Activated naive CD4-positive, alpha-beta T cell (primary cell): ENCODE measurements at places on chromosomes 7 and 10.

DNA sequence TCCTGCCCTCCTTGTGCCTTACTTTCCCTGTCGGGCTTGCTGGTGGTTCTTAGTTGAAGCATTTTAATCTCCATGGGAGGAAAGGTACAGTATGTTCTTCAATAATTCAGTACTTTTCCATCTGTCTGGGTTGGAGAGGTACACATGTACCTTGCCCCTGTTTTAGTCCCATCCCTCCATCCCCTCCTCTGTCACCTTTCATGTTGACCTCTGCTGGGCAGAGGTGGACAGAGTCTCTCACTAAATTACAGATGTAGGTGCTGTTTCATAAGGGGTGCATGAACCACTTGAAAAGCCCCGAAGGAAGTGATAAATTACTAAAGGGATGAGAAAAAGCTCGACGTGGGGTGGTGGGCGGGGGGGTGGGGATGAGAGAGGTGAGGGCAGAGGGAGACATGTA lies 5.4 kb downstream of the AGFG2 start:
- DNase-seq = no peak

- no peak for DNase-seq
These were observed 71.7 kb downstream of the NRBF2 start for GRCh38 chr10:63204667-63205391.

DNA sequence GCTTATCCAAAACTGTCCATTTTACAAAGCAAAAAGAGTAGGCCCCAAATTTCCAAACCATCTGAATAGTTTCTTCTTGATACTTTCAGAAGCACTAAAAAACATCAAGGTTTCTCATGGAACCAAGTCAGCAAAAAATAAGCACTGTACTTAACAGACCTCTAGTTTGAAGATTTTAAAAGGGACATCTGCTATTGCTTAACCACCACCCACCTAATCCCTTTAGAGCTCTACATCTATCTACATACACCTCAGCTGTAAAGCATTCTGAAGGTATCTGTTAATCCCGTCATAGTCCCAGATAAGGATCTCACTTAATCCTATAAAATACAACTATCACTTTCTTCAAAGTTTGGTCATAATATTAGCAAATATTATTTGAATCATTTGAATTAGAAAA lies 72.3 kb downstream of the HIBADH start:
- DNase-seq = no peak

GRCh38 chr10:33093362-33093761 lies 135.3 kb upstream of the ITGB1 start:
- no peak for DNase-seq

- no peak for DNase-seq
These were observed 291.6 kb upstream of the SEMA3C start for GRCh38 chr7:81210137-81211064.

- no peak for DNase-seq
These were observed 332.1 kb upstream of the CELF2 start for GRCh38 chr10:10685566-10685965.

- DNase-seq = no peak
These were observed 535 bp downstream of the ASAH2B start for GRCh38 chr10:50740293-50740648.

DNA sequence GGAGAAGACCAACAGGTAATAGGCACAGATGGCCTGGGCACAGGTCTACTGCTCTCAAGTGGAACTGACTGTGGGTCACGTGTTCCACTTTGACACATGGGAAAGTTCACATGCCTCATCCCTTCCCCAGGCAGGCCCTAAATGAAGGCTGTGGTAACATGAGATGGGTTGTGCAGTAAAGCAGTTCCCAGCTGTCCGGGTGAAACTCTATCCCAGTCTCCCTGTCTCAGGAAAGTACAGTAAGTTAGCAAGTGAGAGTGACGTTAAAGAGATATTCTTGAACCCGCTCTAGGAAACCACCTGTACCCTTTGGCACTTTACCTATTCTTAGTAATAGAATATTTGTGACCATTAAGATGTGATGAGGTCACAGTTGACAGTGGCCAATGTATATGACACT lies 343.7 kb upstream of the AOAH start:
- no peak for DNase-seq

DNA sequence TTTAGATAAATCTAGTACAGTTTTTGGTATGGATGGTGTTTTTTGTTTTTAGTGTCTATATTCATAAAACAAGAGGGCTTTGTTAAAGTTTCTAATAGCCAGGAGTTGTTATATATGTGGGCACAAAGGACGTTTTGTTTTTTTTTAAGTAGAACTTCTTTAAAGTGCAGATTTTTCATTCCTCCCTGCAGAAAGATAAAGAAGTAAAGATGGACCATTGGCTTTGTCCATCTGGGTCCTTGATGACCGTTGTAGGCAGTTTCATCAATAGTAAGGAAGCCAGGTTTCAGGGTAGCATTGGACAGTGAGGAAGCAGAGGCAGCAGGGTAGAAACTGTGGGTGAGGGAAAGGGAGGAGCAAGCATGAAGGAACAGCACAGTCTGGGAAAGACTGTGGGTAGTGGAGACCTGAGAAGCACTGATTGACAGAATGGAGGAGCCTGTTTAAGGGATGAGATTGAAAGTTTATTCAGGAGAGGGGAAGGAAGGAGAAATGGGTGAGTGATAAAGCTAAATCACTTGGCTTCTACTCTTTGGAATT lies 5.3 kb downstream of the CALU start:
- no peak for DNase-seq

- no peak for DNase-seq
These were observed 457.1 kb downstream of the TYW1 start for GRCh38 chr7:67453580-67454380.

- DNase-seq = no peak
These were observed 53.7 kb upstream of the IGFBP3 start for GRCh38 chr7:45974540-45975360.

GRCh38 chr7:30143748-30144251 lies 9.0 kb downstream of the MTURN start:
- no peak for DNase-seq

DNA sequence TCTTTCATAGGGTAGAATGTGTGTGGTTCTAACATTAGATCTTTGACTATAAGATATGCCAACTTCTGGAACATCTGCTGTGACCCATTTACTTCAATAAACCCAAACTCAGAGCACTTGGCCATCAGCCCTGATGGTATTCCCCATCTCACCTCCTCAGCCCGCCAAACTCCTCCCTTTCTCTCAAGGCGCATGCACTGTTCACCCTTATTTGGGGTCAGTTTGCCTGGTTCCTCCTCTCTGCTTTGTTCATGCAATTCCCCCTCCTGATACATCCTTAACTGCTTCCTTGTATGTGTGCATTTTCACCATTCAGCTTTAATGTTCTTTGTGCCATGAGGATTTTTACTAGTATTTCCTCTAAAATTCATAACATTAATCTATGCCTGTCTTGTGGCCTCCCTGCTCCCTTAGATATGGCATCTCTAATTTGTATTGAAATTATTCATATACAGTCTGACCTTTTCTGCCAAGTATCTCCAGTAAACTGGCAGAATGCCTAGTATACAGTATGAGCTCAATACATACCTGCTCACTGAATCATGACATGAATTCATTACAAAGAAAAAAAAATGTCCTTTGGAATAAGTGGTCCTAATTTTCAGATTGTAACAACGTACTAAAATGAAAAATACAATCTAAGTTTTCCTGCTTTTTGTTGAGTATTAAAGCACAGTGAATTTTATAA lies 336.8 kb upstream of the IGFBP3 start:
- DNase-seq = no peak

- no peak for DNase-seq
These were observed 6.6 kb upstream of the DEPP1 start for GRCh38 chr10:44985175-44985681.

- no peak for DNase-seq
These were observed 88.9 kb upstream of the KLF6 start for GRCh38 chr10:3873728-3874461.

GRCh38 chr10:75508814-75509306 lies 77.4 kb downstream of the LRMDA start:
- no peak for DNase-seq

DNA sequence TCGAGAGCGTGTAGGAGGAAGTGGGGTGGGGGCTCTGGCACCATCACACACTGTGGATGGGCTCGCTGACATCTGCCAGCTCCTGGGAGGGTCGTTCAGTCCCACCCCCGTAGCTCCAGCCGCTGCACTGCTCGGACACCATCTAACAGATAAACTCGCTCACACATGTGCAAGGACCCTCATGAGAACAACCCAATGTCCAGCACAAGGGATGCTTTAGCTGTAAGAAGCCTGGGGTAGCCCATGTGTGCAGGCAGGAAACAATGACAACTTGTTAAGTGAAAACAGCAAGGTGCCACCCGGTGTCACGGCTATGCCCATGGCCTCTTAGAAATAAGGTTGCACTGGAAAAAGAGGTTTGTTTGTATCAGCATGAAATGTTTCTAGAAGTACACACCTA lies 14.1 kb downstream of the OGDHL start:
- no peak for DNase-seq

DNA sequence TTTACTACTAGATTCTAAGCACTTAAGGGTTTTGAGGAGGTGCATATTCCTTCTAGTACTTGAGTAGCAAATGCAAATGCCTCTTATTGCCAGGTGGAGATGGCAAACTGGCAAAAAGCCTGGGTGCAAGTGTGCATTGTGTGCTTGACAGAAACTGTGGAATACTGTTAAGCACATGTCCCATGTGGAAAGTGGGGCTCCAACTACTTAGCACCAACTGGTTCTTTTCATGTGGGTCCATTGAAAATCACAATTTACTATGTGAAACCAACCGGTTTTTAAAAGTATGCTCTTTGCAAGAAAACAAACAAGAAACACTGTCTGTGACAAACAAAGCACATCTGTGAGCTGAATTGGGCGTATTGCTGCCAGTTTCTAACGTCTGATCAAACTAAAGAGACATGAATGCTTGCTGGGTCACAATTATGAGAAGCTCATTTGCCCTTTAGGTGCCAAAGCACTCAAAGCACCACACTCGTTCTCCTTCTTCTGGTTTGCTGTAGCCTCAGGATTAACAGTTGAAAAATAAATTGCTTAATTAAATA lies 197.4 kb downstream of the SEMA3E start:
- DNase-seq = no peak

DNA sequence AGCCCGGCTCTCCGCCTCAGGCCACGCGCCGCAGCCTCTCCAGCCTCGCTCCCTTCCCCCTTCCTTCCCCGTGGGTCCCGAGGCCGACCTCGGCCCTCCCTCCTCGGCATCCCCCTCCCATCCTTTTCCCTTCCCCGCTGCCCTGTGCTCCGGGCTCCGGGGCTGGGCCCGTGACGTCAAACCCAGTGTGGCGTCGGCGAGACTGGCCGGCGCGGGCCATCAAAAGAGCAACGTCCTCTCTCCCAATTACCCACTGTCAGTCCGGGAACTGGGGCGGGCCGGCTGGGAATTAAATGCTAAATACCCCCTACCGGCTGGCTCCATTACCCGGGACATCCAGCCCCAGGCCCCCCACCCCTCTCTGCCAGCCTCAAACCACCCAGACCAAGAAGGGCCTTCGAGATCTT lies 2.6 kb upstream of the GATA3 start:
- DNase-seq = no peak

DNA sequence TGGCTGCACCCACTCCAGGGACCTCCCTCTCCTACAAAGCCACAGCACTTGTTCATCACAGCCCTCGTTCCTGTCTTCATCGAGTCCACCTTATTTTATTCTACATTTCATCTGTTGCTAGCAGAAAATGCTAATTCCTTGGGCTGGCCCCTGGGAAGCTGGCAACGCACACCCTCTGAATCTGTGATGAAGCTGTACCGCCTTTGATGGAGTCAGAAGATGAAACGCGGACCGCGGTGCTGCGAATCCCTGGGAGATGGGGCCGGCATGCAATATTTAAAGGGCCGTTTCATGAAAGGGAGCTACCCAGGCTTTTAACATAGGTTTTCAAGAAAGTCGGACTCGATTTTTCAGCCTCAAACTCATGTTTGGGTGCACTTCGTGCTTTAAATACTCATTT lies 88.5 kb downstream of the NPTX2 start:
- no peak for DNase-seq

GRCh38 chr7:103576641-103577040 lies 130.6 kb upstream of the SLC26A5 start:
- no peak for DNase-seq

DNA sequence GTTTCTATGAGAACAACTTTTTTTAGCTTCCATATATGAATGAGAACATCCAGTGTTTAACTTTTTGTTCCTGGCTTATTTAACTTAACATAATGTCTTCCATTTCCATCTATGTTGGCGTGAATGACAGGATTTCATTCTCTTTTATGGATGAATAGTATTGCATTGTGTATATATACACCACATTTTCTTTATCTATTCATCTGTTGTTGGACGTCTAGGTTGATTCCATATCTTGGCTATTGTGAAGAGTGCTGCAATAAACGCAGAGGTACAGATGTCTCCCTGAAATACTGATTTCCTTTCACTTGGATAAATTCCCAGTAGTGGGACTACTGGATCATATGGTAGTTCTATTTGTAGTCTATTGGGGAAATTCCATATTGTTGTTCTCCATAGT lies 44.3 kb upstream of the MAGI2 start:
- no peak for DNase-seq

DNA sequence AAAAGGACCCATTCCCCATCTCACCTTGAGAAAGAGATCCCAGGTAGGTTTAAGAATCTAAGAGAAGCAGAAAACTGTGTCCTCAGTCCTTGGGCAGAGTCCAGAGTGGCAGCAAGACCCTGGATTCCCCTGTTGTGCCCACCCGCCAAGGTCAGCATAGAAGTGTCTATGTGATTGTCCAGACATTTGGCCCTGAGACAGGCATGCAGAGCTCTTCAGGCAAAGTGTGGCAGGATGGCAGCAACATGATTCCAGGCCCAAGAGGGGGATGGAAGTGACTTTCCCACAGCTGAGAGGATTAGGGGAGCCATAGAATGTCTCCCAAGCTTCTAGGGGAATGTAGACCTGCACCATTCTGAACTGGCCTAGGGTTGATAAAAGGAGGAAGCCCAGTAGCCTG lies 39.1 kb upstream of the OPALIN start:
- no peak for DNase-seq

GRCh38 chr10:133316266-133316665 lies 7.6 kb downstream of the ZNF511 start:
- DNase-seq = no peak

DNA sequence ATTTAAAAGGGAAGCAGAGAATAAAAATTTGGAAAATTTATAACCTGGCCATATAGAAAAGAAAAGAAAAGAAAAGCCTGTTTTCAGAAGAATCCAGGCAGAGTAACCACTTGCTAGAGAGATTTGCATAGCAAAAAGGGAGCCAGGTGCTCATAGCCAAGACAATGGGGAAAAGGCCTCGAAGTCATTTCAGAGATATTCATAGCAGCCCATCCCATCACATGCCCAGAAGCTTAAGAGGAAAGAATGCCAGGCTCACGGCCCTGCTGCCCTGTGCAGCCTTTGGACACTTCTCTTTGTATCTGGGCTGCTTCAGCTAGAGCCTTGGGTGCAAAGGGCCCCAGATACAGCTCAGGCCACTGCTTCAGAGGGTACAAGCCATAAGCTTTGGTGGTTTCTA lies 159.8 kb downstream of the CCDC7 start:
- DNase-seq = no peak
